Dorsolateral prefrontal cortex (tissue), 122 donors: ENCODE measurements at places on chromosomes 1 and 21.

DNA sequence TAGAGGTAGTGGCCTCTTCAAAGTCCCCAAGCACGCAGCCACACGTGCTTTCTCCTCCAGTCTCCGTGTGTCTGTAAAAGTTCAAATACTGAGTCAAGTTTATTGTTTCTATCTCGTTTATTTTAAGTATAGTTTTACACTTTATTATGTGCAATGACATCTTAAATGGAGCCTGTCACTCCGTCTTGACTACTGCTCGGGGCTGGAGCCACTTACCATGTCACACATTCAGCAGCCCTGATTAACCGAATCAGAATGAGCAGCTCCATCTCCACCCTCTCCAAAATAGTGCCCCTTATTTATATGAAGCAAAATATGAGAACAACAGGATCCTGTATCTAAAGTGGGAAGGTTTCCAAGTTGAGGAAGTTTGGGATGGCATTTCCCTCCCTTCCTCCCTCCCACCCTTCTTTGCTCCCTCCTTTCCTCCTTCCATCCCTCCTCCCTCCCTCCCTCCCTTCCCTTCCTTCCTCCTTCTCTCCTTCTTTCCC, 201.0 kb downstream of the PBX1 start:
- DNase-seq, result no peak

DNA sequence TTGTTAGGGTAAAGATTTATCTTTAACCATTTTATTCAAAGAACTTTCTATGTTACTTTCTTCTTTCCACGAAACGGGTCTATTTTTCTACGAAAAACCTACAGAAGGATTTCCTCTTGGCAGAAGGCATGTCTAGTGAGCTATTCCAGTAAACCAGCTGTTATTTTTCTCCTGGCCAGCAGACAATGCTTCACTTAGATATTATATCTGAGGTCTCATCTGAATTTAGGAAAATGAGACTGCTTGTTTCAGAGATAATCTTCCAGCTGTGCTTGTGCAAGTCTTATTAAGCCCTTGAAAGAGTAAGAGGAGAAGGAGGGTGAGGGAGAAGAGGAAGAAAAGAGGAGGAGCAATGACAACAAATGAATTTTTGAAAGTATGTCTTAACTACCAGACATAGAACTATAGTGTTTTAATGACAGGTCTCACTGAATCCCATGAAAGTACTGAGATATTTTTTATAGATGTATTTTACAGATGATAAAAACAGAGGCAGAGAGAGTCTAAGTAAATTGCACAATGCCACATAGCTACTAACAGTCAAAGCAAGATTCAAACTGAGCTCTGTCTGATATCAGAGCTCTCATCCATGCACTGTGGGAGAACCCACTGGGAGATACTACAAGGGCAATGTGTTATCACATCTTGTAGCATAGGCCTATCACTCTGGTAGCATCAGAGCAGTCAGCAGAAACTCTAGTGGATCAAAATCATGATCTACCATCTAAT, 54.6 kb upstream of the SAMSN1 start:
- no peak for DNase-seq

DNA sequence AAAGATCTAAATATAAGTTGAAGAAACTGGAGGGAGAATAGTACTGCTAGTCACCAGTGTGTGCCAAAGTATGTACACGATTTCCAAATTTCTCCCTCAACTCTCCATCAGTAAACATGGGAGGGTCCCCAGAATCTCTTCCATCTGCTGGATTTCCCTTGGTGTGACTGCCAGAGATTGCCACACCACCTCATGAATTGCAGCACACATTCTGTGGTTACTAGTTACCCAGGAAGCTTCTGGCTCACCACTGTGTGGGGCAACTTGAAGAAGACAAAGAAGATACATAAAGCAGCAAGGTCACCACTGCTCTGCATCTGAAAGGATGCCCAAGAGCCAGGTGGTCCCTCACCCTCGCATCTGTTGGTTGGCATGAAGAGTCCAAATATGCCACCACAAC, 191.7 kb upstream of the ESRRG start:
- no peak for DNase-seq

GRCh38 chr1:98289311-98289710, 368.5 kb upstream of the DPYD start:
- DNase-seq, result no peak

- DNase-seq, result peak; percentile 33
Measured at GRCh38 chr21:46110499-46111192, 12.7 kb downstream of the COL6A2 start.
